ENCODE measurements at places on chromosomes 13 and 19. TPM values are rescaled to one million over a fixed set of nuclear protein-coding genes. Genes with fewer than 3 reads are reported as not detected.

DNA sequence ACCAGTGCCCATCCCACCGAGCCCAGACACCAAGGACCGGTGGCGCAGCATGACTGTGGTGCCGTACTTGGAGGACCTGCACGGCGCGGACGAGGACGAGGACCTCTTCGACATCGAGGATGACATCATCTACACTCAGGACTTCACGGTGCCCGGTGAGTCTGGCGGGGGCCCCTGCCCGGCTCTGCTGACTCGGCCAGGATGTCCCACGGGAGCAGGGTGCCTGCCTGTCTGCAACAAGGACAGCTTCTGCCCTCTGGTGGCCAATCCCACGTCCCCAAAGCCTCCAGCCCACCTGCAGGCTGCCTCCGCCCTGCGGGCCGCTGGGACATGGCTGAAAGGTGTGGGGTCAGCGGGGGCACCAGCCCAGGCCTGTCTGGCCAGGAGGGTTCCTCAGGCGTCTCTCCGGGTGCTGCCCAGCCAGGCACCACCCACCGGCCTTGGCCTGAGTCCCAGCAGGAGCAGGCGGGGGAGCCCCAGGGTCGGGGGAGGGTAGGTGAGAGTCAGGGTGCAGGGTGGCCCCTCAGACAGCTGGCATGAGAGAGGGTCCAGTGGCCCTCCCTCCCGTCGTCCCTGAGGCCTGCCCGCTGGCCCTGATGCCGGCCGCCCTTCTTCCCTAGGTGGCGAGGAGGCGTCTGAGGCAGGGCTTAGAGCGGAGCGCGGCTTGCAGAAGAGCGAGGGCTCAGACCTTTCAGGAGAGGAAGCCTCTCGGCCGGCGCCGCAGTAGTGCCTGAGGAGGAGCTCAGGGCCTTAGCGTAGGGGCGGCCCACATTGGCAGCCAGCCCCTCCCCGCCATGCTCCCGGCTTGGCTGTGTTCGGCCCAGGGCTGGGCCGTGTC, 14.6 kb downstream of the CBARP start:
- DNase-seq: no peak
- H3K27me3 ChIP-seq: no peaks in the 10 kb centered on the region
- H3K36me3 ChIP-seq: no peaks in the 10 kb centered on the region
- no peak overlapping the region for H3K4me3 ChIP-seq
- no peaks in the 10 kb centered on the region for H3K4me1 ChIP-seq
- H3K27ac ChIP-seq: no peak overlapping the region

DNA sequence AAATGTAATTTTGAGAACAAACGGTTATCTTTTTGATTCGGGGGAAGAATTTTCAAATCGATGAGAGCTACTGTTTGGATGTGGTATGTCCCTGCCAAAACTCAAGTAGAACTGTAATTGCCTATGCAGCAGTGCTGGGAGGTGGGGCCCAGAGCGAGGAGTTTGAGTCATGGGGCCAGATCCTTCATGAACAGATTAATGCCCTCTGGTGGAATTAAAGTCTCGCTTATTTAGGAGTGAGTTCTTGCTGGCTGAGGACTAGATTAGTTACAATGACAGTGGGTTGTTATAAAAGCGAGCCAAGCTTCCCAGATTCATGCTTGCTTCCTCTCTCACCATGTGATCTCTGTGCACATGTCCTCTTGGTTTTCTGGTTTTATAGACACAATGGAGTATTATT, 11.8 kb upstream of the PRR20A start:
- H3K4me1 ChIP-seq: peaks cover 3% of the 10 kb centered on the region
- H3K36me3 ChIP-seq: no peaks in the 10 kb centered on the region
- DNase-seq: no peak
- H3K27ac ChIP-seq: no peak overlapping the region

DNA sequence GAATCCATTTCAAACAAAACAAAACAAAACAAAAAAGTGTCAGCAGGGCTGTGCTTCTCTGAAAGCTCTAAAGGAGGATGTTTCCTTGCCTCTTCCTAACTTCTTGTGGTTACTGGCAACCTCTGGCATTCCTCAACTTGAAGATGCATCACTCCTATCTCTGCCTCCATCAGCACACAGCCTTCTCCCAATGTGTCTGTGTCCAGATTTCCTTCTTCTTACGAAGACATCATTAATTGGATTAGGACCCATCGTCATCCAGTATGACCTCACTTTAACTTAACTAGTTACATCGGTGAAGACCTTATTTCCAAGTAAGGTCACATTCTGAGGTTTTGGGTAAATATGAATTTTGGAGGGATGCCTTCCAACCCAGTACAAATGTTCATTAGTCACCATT, 33.8 kb upstream of the GTF2F2 start:
- no peaks in the 10 kb centered on the region for H3K4me1 ChIP-seq
- H3K27me3 ChIP-seq: peaks cover 2% of the 10 kb centered on the region
- H3K36me3 ChIP-seq: no peaks in the 10 kb centered on the region
- DNase-seq: no peak
- H3K27ac ChIP-seq: no peak overlapping the region
- H3K4me3 ChIP-seq: no peak overlapping the region

S1PR2 gene
- total RNA-seq: 13.4 TPM

- H3K4me1 ChIP-seq: no peaks in the 10 kb centered on the region
- H3K4me3 ChIP-seq: no peak overlapping the region
- no peak for DNase-seq
These were observed 72.6 kb upstream of the TSHZ3 start for GRCh38 chr19:31421856-31422255.

- peaks cover 3% of the 10 kb centered on the region for H3K4me1 ChIP-seq
- peaks cover 17% of the 10 kb centered on the region for H3K36me3 ChIP-seq
- H3K27ac ChIP-seq: no peak overlapping the region
- H3K27me3 ChIP-seq: no peaks in the 10 kb centered on the region
- H3K4me3 ChIP-seq: no peak overlapping the region
- DNase-seq: no peak
These were observed 11.8 kb downstream of the DAPK3 start for GRCh38 chr19:3958836-3959765.

NECTIN2 gene
- total RNA-seq: 120 TPM

- no peak overlapping the region for H3K4me3 ChIP-seq
- H3K27me3 ChIP-seq: no peaks in the 10 kb centered on the region
- peak overlapping the region; percentile 53 for H3K27ac ChIP-seq
These were observed 46.8 kb downstream of the COG3 start for GRCh38 chr13:45511310-45512097.

ZNF793 gene
- total RNA-seq: 7.9 TPM

DNA sequence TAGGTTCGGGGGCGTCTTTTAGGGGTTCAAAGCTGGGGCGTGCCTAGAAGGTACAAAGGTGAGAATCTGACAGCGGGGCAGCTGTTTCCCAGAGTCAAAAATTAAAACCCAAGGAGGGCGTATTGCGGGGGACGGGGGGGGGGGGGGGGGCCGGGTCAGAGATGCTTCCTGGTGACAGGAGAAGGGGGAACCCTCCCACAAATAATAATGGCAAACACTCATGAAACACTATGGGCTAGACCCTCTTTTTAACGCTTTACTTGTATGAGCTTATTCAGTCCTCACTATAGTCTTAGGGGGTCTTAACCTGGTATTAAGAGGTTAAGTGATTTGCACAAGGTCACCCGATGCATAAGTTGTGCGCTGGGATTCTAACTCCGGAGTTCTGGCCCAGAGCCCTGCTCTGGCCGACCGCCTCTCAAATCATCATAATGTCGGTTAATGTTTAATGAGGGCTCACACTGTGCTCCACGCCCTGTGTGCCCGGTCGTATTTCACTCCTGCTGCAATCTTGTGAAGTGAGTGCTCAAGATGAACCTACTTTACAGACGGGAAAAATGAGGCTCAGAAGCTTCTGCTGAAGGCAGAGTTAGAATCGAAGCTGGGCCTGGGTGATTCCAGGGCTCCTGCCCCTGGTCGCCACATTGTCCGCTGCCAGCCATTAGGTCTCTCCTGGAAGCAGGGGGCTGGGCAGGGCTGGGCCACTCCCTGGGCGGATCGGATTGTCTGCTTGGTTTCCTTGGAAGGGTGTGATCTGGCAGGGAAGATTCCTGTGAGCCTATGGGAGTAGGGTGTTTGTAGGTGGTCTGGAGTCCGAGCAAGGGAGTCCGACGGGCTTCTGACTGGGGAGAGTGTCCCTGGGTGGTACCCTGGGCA, 964 bp downstream of the PAK4 start:
- H3K27ac ChIP-seq: peak overlapping the region; percentile 98
- H3K36me3 ChIP-seq: peaks cover 1% of the 10 kb centered on the region
- H3K4me3 ChIP-seq: peak overlapping the region; percentile 98
- H3K4me1 ChIP-seq: peaks cover 46% of the 10 kb centered on the region
- no peaks in the 10 kb centered on the region for H3K27me3 ChIP-seq
- no peak for DNase-seq

- peaks cover 11% of the 10 kb centered on the region for H3K27me3 ChIP-seq
- H3K27ac ChIP-seq: no peak overlapping the region
- no peak overlapping the region for H3K4me3 ChIP-seq
- no peaks in the 10 kb centered on the region for H3K4me1 ChIP-seq
These were observed 62.0 kb upstream of the KLF2 start for GRCh38 chr19:16262618-16263017.

DNA sequence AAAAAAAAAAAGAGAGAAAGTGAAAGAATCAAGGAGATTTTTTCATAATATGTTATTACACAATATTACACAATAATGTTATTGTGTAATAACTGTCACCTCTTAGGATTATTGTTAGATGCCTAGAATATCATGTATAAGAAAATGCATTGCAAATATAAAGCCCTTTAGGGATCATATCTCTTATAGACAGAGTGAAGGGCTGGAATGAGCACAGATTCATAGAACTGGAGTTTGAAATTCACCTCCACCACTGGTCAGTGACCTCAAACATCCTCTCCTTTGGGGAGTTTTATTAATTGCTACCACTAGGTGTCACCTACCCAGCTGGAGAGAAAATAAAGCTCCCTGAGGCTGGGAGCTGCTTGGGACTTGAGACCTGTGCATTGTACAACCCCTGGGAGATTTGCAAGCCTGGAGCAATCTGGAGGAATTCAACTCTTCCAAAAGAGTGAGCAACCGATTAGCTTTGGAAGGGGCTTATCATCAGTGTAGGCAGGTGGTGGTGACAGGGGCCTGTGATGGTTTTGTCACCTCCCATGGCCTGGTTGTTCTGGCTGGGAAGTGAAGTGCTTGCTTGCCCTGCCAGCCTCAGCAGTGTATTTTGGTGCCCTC, 30.3 kb upstream of the FRY start:
- H3K27me3 ChIP-seq: no peaks in the 10 kb centered on the region
- H3K36me3 ChIP-seq: no peaks in the 10 kb centered on the region
- H3K27ac ChIP-seq: no peak overlapping the region
- peaks cover 10% of the 10 kb centered on the region for H3K4me1 ChIP-seq
- no peak overlapping the region for H3K4me3 ChIP-seq

- no peak for DNase-seq
- H3K27ac ChIP-seq: no peak overlapping the region
- no peaks in the 10 kb centered on the region for H3K36me3 ChIP-seq
- peaks cover 48% of the 10 kb centered on the region for H3K4me1 ChIP-seq
- no peaks in the 10 kb centered on the region for H3K27me3 ChIP-seq
These were observed 66.5 kb downstream of the SERP2 start for GRCh38 chr13:44440046-44440608.
